ENCODE measurements at places on chromosomes 2 and 18.

DNA sequence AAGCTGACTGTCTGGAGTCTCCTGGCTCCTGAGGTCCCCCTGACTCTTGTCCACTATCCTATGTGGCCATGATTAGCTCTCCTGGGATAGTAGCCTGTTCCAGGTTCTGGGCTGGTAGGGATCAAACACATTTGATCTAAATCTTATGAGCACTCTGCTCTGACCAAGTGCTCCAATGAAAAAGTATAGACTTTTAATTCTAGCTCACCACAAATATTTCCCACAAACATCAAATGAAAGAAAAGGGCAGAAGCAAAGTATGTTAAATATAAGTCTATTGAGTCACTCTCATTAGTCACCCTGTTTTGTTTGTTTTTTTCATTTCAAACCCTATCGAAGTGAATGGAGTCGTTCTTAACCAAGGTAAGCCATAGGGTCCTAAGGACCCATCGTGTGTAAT, 39.7 kb upstream of the NEDD4L start:
- no peak for DNase-seq

DNA sequence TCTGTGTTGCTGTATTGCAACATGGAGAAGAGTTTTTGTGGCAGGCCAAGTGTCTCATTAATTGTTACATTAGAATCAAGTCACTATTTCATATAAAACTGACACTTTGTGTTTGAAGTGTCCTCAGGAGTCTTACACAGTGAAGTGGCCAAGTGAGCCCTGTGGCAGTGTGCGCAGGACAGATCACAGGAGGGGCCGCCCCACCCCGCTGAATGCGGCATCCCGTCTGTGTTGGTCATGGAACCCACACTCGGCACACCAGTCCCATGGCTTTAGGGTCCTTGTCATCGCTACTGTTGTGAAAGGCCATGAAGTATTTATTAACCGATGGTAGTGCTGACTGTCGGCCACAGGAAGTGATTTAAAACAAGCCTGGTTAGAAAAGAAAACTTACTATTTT, 144.7 kb upstream of the NFATC1 start:
- DNase-seq: no peak

DNA sequence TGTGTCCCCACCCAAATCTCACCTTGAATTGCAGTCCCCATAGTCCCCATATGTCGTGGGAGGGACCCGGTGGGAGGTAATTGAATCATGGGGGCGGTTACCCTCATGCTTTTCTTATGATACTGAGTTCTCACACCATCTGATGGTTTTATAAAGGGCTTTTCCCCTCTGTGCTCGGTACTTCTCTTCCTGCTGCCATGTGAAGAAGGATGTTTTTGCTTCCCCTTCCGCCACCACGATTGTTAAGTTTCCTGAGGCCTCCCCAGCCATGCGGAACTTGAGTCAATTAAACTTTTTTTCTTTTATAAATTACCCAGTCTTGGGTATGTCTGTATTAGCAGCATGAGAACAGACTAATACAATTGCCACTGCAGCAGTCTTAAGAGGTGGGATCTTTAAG, 134.9 kb downstream of the LTBP1 start:
- DNase-seq: no peak

- no peak for DNase-seq
Observed at GRCh38 chr2:150624001-150624401, 136.5 kb upstream of the RND3 start.

DNA sequence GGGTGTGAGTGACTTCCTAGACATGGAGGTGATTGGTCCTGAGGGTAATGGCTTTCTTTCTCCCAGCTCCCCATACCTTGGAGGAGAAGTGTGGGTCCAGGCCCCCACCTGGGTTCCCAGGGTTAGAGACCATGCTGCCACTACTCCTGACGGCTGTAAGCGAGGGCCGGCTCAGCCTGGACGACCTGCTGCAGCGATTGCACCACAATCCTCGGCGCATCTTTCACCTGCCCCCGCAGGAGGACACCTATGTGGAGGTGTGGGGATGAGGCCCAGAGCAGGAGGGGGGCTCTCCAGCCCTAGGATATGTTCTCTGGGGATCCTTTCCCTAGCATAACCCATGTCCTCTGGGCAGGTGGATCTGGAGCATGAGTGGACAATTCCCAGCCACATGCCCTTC, 21.8 kb downstream of the CAD start:
- no peak for DNase-seq

- no peak for DNase-seq
Observed at GRCh38 chr2:177117755-177118154, 94.8 kb upstream of the HNRNPA3 start.

DNA sequence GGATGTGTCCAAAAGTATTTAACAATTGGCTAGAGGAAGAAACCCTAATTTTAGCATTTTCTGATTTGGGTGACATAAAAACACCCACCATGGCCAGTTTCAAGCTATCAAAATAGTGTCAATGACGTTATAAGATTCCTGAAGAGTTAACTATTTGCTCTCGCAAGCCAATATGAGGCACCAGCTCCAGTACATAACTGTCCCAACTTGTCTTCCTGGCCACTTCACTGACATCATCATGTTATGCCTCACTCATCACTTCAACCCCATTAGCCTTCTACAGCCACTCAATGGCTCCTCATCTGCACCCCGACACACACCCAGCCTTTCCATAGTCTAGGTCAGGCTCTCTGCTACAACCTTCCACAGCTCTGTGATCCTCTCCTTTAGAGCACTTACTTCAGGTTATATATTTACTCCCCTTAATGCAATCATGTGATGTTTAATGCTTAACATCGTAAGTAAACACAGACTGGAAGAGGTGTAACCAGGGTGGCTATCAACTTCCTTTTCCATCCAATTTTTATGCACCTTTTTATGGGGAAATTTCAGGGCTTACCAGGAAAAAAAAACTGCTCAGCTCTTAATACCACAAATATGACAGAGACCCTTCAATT, 158.7 kb downstream of the VWC2L start:
- DNase-seq: no peak

Measured in C1 segment of cervical spinal cord (tissue), 14 donors.